ENCODE measurements at places on chromosomes 16 and 17.

GRCh38 chr17:29642171-29642611, 19.5 kb upstream of the CORO6 start:
- DNase-seq, result no peak

- DNase-seq, result peak; percentile 6
Observed at GRCh38 chr16:47492428-47493377, 31.6 kb downstream of the PHKB start.

- no peak for DNase-seq
Observed at GRCh38 chr17:36593656-36594316, 2.1 kb downstream of the DHRS11 start.

GRCh38 chr17:80529104-80529903, 15.3 kb upstream of the RPTOR start:
- DNase-seq, result no peak

DNA sequence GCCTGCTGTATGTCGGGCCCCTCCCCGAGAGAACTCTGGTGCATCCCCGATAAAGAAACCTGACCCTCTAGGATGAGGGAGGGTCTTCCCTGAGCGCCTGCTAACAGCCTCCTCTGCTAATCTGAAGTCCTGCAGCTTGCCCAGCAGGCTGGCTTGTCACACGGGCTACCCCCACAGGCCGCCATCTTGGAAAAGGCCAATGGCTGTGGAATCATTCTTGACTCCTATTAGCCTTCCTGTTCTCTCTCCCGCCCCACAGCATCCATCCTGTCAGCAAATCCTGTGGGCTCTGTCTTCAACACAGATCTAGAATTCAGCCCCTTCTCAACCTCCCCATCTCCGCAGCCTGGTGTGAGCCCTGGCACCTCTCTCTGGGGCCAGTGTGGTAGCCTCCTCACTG, 12.0 kb downstream of the IL4R start:
- no peak for DNase-seq

DNA sequence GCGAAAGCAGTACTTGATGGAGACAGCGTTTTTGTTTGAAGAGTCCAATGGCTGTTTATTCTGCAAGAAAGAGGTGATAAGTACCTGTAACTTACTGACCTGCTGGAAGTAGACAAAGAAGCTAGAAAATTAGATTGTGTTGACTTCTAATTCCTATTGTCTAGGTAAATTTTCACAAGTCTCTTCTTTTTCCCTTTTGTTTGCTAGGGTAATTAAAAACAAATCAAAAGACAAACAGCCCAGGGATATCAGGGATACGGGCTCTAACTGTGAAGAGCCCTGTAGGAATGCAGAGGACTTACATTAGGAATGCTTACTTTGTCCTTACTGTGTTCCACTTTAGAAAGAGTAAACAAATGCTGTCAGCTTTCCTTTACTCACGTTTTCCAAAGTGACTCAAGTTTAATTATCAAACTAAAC, 7.0 kb downstream of the PSME3IP1 start:
- no peak for DNase-seq

GRCh38 chr16:24552705-24553246, 13.4 kb downstream of the RBBP6 start:
- no peak for DNase-seq

- DNase-seq, result no peak
Observed at GRCh38 chr16:57469046-57469445, 6.6 kb downstream of the POLR2C start.

All from CD4-positive, alpha-beta T cell treated with Interleukin-21 for 1 hour (primary cell).